Neural crest cell (in vitro differentiated cells): ENCODE measurements at places on chromosomes 2 and 18. TPM values are rescaled to one million over a fixed set of nuclear protein-coding genes. Genes with fewer than 3 reads are reported as not detected.

GRCh38 chr2:62296832-62297623 is 101.1 kb downstream of the B3GNT2 start:
- no peak for DNase-seq
- H3K27me3 ChIP-seq, result peaks cover 2% of the 10 kb centered on the region
- H3K4me3 ChIP-seq, result no peak overlapping the region
- no peaks in the 10 kb centered on the region for H3K36me3 ChIP-seq

The AGXT gene
- total RNA-seq, result not detected in 2 replicates

DNA sequence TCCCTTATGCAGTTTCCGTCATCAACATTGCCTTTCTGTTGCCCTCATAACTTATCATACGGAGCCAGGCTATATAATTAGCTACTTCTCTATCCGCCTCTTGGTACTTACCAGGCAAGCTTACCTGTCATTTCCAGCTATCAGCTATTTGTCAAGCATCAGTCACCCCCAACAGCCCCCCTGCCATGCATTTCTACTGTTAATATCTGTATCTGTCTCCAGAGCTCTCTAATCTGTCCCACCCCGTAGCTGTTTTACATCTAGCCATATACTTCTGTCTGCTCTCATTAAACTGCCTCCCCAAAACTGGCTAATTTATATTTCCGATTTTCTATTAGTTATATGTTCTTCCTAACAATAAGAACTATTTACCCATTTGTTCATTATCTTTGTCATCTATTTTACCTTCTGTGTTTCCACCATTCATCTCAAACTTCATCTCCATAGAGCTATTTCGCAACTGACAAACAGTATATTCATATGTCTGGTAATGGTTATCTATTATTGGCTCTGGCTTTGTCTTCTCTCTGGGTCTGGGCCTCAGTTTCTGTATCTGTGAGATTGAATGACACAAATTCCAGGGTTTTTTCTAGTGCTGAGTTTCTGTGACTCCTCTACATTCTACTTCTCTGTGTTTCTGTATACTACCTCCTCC is 9.6 kb downstream of the EMX1 start:
- no peak overlapping the region for H3K4me3 ChIP-seq
- no peak for DNase-seq
- no peaks in the 10 kb centered on the region for H3K36me3 ChIP-seq

The ARHGAP15 gene
- total RNA-seq, result 2.8 and 3.2 TPM in 2 replicates

The PJVK gene
- 5.8 and 6.2 TPM in 2 replicates for total RNA-seq

DNA sequence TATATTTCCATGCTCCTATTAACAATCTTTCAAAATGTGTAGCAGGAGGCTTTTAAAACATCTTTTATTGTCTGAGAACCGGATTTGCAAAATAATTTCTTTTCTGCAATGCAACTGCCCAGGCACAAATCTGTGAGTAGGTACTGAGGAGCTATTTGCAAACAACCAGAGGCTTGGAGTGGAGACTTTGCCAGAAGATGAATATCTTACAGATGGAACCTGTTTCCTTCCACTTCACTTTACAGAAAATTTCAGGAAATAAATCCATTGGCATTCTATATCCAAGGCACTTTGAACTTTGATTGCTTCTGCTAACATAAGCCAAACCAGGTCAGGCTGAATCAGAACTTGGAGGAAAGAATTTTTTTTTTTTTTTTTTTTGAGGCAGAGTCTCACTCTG is 237.4 kb upstream of the REV1 start:
- H3K4me1 ChIP-seq, result no peaks in the 10 kb centered on the region
- H3K4me3 ChIP-seq, result no peak overlapping the region
- DNase-seq, result no peak
- H3K36me3 ChIP-seq, result peaks cover 5% of the 10 kb centered on the region
- no peak overlapping the region for H3K27ac ChIP-seq
- no peaks in the 10 kb centered on the region for H3K27me3 ChIP-seq

The CCDC138 gene
- 39.7 and 42.0 TPM in 2 replicates for total RNA-seq

The C2orf92 gene
- 10.3 and 12.5 TPM in 2 replicates for total RNA-seq

The SCN9A gene
- 0.86 and 1.3 TPM in 2 replicates for total RNA-seq

The SIX2 gene
- total RNA-seq, result 0.14 TPM in 1 of 2 replicates, not detected in the other

DNA sequence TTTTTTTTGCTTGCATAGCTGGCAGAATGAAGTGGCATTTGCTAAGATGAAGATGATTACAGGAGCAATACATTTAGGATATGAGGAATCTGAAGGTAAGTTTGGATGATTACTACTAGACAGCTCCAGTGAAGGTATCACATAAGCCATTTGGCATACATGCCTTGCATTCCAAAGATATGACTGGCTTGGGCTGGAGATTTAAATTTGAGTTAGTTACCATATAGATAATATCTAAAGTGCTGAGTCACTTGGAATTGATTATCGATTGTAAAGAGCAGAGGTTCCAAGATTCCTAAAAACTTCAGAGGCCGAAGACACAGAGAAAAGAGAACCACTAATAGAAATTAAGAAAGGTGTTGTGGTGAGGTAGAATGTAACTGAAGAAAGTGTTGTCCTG is 1026.4 kb downstream of the DSC3 start:
- H3K4me1 ChIP-seq, result peaks cover 3% of the 10 kb centered on the region
- DNase-seq, result no peak
- H3K27me3 ChIP-seq, result no peaks in the 10 kb centered on the region
- no peak overlapping the region for H3K4me3 ChIP-seq
- no peak overlapping the region for H3K27ac ChIP-seq

The SEPTIN10 gene
- total RNA-seq, result 99.5 and 104 TPM in 2 replicates

The PAPOLG gene
- total RNA-seq, result 20.4 and 21.1 TPM in 2 replicates

DNA sequence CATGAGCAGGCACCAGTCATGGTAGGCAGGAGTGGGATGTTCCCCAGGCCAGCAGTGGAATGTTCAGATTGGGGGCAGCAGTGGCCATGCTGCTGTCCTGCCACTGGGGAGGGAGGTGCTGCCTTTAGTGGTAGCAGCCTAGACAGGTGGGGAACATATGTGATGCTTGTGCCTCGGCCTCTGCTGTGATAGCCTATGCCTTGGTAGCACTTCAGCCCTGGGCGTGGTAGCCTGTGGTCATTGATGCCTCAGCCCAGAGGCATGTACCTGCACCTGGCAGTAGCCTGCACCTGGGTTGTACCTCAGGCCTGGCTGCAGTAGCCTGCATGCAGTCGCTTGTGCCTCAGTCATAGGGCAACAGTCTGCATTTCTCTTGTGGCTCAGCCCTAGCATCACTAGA is 7.1 kb downstream of the RFTN2 start:
- H3K4me1 ChIP-seq, result peaks cover 25% of the 10 kb centered on the region
- peaks cover 49% of the 10 kb centered on the region for H3K36me3 ChIP-seq
- no peak for DNase-seq
